ENCODE measurements at places on chromosomes 1 and 21.

- no peak for DNase-seq
These were observed 28.4 kb upstream of the TMEM52 start for GRCh38 chr1:1947493-1947892.

DNA sequence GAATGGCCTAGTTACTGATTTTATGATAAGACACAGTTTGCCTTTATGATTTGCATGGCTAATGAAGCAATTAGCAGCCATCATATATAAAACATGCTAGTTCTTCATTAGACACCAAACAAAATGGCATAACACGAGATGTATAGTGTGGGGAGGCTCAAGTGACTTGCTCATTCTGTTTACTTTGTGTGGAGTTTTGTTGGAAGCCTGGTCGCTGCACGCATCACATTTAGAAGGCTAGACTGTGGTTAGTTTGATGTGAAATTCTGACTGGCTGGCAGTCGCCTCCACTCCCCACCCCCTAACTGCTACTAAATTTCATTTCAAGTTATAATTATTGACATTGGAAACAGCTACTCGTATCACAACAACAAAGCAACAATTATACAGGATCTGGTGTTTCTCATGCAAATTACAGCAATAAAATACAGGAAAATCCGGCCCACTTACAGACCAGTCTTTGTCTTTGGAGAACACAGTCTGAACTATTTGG is 356.1 kb downstream of the LMO4 start:
- DNase-seq: no peak

DNA sequence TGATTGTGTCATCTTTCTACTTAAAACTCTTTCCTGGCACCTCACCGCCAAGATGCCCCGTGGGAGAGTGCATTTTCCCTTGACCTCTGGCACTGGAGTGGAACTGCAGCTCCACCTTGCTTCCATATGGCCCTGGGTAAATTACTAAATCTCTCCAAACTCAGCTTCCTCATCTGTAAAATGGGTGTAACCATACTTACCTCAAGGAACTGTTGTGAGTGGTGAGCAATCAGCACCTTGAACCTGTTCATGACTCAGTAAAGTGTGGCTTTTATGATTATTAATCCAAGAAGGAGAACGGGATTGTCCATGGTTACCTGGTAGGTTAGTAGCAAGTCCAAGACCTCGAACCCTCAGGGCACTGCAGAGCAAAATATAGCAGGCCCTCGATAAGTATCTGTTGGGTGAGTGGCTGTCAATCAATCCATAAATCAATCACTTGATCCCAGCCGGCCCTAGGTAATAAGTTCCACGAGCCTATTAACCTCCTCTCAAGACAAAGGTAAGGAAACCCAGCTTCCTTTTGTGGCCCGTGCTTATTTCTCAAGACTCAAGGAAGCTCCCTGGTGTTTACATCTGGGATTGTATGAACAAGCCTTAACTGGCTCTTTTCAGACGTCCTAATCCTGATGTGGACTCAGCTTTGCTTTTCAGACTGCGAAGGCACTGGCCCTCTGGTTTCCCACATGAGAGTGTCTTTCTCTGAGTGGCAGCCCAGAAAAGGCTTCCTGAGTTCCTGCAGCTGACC is 114.0 kb upstream of the GJB5 start:
- no peak for DNase-seq

GRCh38 chr1:118145721-118146120 is 39.3 kb downstream of the SPAG17 start:
- no peak for DNase-seq

GRCh38 chr1:107668762-107669161 is 296.2 kb downstream of the VAV3 start:
- DNase-seq: no peak

Measured in activated CD8-positive, alpha-beta memory T cell treated with anti-CD3 and anti-CD28 coated beads for 48 hours (primary cell).